Effector memory CD8-positive, alpha-beta T cell (primary cell): ENCODE measurements at places on chromosomes 3 and 15.

DNA sequence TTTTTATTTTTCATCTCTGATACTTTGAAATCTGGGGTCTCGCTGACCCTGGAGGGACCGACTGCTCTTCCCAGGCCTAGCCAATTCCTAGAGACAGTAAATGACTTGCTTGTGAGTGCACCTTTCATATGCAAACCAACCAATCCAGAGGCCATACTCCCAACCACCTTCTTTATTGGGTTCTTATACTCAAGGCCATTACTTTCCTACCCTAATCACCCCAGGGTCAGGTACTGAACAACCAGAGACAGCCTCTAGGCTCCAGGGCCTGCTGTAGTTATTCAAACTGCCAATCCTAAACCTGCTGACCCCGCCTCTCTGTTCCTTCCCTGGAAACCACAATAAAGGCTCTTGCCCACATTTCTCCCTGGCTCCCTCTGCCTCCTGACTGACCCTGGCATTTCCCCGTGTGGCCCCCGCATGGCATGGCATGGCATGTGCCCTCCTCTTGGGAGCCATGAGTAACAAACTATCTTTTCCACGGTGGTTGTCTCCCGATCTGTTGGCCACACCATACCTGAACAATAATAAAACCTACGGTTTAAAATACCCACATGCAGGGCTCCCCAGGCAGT lies 42.9 kb downstream of the ADCY5 start:
- DNase-seq, result no peak

- no peak for DNase-seq
Observed at GRCh38 chr3:184338511-184338945, 1.1 kb downstream of the FAM131A start.

- no peak for DNase-seq
Observed at GRCh38 chr15:39979606-39980005, 45.7 kb downstream of the EIF2AK4 start.

DNA sequence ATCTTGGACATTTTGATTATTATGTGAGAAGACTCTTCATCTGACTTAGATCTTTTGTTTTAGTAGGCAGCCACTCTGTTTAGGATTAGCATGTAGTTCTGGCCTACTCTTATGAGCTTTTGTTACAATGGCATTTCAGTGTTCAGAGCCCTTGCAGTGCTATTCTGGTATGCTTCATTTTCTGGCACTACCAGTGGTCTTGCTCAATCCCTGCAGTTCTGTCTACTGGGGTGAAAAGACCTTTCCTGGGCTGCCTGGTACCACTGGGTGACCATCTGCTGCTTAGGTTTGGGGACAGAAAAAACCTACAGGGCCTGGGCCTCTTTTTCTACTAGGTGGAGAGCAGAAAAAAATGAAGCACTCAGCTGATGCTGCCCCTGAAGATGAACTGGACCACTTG lies 42.5 kb downstream of the IL16 start:
- no peak for DNase-seq

- DNase-seq, result no peak
Observed at GRCh38 chr3:139560411-139560810, 20.9 kb upstream of the RBP1 start.

- DNase-seq, result no peak
Observed at GRCh38 chr3:134644731-134645514, 5.9 kb downstream of the KY start.
